ENCODE measurements at places on chromosomes 11 and 22.

- no peak for DNase-seq
Measured at GRCh38 chr11:83543706-83544439, 257.7 kb upstream of the CCDC90B start.

DNA sequence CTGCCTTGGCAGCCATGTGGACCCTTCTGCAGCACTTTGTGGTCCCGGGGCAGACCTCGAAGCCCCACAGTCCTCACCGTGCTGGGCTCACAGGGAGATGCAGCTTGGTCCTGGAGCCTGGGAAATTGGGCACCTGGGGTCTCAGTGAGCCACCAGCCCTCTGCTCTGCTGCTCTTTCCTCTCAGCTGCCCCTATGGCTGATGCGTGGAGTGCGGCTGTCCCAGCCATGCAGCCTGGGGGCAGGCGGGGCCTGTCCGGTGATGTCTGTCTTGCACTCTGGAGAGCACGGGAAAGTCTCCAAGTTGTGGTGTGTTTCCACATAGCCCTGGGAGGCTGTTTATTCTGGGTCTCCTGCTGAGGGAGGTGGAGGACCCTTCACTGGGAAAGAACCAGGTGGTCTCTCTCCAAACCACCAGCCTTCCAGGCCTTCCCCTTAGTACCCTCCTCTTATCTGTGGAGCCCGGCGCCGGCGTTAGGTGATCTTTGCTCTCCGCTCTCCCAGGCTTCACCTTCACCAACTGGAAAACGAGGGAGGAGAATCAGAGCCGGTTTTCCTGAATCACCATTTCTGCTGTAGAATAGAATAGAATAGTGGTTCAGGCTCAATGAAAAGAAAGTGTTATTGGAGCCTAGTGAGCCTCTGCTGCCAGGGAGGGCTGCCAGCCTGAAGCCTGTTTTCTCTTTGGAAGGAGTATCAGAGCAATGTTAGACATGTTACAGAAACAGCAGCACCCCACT, 41.2 kb upstream of the GRAMD4 start:
- no peak for DNase-seq

GRCh38 chr11:44628730-44629700, 63.6 kb downstream of the CD82 start:
- DNase-seq, result no peak

DNA sequence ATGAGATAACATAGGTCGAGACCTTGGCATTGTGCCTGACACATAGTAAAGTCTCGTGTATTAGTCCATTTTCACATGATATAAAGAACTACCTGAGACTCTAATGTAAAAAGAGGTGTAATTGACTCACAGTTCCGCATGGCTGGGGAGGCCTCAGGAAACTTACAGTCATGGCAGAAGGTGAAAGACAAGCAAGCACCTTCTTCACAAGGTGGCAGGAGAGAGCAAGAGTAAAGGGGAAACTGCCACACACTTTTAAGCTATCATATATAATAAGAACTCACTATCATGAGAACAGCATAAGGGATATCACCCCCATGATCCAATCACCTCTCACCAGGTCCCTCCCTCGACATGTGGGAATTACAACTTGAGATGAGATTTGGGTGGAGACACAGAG, 165.2 kb downstream of the SPON1 start:
- DNase-seq, result no peak

DNA sequence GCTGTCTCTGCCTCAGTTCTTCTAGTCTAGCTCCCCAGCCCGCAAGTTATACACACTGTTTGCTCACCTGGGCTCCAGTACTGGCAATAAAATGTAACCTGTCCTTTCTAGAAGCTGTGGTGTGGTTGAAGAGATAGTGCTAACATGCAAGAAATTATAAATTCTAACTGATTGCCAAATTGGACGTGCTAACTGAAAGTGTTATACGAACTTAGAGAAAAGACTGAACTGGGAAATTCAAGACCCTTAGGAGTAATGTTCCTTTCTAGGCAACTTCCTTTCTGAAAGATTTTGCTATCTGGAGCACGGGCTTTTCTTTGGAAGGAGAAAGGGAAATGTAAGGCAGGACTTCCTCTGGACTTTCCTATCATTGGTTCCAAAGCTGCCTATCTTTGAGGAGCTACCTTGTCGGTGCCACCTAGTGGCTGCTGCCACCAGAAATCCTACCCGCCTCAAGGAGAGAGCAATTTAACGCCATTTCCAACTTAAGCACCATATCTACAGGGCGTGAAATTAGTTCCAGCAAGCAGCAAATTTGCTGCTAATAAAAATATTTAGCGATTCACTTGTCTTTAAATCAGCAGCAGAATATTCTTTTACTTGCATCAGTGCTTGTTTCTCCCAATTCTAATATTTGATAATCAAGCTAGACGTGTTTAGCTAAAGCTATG, 12.7 kb upstream of the TMEM218 start:
- no peak for DNase-seq

DNA sequence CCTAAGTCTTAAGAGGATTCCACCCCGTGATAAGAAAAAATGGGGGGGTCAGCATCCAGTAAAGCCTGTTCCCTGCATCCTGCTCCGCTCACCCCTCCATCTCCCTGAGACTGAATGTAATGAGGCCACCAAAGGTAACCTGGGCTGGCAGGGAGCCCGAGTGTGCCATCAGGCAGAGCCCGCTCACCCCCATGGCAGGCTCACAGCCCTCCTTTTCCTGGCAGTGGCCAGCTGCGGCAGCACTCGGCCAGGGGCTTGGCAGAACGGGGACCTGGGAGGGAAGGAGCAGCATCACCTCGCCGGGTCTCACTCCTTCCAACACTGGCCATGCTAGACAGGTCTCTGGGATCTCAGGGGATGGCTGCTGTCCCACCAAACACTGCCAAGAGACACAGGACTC, 64.4 kb downstream of the PRDM11 start:
- no peak for DNase-seq

DNA sequence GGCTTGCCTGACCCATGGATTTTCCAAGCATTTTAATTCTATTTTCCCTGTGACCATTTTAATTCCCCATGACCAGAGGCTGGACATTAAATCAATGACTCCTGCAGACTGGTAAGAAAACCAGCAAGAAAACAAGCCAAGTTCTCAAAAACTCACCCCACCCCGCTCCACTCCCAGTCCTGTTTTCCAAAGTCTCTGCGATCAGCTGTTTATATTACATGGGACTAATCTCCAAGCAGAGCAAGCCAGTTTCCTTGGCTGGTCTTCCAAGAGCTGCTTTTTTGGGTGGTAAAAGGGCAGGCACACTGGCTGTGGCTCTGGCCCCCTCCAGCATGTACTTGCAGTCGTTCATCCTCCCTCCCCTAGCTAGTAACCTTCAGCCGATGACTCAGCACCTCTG, 97.9 kb downstream of the RRAS2 start:
- no peak for DNase-seq

GRCh38 chr11:12075822-12076821, 34.3 kb upstream of the MICAL2 start:
- no peak for DNase-seq

DNA sequence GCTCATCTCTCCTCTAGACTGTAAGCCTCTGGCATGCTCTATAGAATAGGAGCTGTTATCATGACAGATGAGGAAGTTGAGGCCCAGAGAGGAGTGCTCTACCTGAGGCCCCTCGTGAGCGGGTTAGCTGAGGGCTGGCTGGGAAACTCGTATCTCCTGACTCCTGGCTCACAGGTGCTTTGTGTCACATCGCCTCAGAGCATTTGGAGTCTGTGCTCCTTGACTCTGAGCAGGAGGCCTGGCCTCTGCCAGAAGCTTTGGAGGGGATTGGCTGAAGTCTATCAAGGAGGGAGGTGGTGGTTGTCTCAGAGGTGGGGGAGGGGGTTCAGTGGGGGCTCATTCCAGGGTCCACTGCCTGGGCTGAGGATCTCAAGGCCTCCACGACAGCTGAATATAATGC, 7.4 kb downstream of the KCNC1 start:
- DNase-seq, result no peak

- no peak for DNase-seq
Measured at GRCh38 chr22:28143961-28144745, 225.1 kb upstream of the PITPNB start.

- DNase-seq, result no peak
Measured at GRCh38 chr11:111282562-111283075, 15.7 kb upstream of the POU2AF3 start.

GRCh38 chr22:44413211-44413610, 84.8 kb downstream of the RTL6 start:
- no peak for DNase-seq

DNA sequence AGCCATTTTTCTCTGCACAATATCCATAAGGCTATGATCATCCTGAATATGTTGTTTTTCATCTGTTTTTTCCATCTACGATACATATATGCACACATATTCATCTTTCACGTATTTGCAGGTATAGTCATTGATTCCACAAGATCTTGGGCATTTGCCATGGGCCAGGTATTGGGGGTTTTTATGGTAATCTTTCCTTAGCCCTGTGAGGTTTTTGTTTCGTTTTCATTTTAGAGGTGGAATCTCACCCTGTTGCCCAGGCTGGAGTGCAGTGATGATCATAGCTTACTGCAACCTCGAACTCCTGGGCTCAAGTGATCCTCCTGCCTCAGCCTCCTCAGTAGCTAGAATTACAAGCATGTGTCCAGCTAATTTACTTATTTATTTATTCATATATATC, 20.0 kb downstream of the CD6 start:
- no peak for DNase-seq

DNA sequence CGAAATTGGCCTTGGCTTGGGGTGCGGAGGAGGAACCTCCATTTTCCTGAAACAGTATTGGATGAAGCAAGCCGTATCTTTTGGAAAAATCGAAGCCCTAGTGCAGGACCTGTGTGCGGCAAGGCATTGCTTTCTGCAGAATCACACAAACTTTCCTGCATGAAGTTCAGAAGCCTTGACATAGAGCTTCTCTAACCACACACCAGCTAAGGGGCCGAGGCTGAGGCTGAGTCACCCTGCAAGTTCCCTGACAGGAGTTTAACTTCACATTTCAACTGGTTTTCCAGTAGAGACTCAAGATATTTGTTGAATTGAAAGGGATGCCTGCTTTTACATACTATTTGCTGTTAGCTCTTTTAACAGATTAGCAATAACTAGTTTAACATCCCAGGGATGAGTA, 67.8 kb downstream of the TCF20 start:
- no peak for DNase-seq

- no peak for DNase-seq
Measured at GRCh38 chr11:690738-691633, 4.0 kb downstream of the DEAF1 start.

DNA sequence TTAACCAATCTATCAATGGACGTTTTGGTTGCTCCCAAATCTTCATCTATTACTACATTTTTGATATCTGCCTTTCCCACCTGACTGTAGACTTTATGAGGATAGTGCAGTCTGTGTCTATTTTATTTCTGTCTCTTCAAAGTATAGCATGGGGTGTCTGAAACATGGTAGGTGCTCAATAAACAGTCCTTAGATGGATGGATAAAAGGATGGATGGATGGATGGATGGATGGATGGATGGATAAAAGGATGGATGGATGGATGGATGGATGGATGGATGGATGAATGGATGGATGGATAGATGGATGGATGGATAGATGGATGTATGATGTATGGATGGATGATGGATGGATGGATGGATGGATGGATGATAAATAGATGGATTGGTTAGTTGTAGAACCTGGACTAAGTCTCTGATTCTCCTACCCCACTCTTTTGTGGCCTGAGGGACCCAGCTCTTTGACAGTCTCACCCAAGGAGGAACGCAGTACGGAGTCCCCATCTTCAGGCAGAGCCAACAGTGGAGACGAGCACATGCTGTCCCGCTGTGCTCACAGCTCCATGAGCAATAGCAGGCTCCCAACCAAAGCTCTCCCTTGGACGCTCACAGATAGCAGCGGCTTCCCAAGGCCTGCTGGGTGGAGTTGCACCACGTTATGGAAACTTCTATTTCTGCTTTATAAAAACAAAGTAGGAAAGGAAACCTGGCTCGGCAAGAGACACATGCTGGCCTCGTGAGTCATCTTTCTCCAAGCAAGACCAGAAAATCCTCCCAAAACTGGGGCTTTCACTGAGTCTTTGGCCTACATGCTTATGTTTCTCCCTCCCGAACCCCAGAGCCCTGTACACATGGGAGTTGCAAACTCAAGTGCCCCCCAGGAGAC, 448.0 kb downstream of the MIAT start:
- DNase-seq, result no peak

- DNase-seq, result no peak
Measured at GRCh38 chr11:36684840-36685801, 87.1 kb upstream of the RAG2 start.

DNA sequence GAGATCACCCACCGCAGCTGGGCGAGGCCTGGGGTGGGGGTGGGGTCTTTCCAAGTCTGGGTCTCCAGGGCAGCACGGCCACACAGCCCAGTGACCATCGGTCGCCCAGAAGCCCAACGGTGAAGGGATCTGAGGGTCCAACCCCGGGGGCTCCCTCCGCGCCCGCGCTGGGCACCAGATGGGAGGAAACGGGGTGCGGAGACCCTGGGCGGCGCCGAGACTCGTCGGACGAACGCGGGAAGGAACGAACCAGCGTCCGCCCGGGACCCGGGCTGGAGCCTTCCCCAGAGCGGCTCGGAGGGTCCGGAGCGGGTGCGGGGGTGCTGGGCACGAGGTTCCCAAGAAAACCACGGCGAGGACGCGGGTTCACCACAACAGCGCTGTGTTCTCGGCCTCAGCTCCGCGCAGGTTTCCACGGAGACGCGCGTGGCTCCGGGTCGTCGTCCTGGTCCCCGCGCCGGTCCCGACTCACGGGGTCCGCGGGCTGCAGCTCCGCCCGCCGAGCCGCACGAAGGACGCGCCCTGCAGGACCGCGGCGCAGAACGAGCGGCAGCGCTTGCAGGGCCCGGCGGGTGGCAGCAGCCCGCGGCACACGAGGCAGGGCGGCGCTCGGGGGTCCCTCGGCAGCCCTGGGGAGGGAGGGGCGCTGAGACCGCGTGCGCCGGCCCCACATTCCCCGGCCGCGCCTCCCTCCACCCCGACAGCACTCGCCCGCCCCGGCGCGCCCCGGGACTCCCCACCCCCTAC, 2.3 kb upstream of the IL17REL start:
- no peak for DNase-seq

DNA sequence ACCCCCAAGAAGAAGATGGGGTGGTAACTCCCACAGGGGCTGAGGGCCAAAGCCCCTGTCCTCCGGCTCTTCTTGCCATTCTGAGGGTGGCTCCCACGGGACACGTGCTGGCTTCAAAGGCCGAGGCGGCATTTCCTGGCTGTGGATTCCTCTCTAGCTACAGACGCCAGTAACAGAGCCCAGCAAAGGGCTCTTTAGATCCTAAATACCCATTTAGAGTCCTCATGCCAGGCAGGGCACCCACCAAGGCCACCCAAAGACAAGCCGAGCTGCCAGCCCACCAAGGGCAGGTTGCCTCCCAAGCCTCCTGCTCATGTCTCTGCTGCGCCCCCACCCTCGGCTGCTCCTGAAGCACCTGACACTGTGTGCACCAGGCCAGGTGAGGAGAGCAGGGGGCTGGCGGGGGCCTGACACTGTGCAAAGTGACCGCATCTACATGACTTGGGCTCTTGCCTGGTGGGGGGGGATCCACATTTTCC, 5.7 kb downstream of the LRFN4 start:
- no peak for DNase-seq

DNA sequence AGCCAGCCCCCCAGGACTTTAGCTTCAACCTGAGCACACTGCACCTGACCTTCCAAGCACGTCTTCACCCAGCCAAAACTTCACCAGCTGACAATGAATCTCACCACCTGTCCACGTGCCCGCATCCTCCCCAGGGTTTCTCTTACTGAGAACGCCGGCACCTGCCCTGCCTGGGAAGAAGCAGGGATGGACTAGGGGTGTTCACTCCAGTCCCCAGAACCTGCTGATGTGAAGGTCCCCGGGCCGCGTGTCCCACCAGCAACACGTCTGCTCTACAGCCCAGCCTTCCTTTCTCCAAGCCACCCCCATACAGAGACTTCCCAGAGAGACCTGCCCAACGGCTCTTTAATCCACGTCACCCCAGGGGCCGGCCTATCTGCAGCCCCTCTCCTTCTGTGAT, 12.8 kb downstream of the CPT1A start:
- no peak for DNase-seq

Measured in KG1 (cell line).